ENCODE measurements at places on chromosomes 4 and X.
A peak's percentile ranks its signal among the peaks of the same experiment; 100 is the strongest.

- DNase-seq = no peak
Measured at GRCh38 chr4:27288496-27288895, 427.9 kb downstream of the STIM2 start.

- no peak for DNase-seq
Measured at GRCh38 chr4:95889662-95890061, 49.8 kb downstream of the PDHA2 start.

DNA sequence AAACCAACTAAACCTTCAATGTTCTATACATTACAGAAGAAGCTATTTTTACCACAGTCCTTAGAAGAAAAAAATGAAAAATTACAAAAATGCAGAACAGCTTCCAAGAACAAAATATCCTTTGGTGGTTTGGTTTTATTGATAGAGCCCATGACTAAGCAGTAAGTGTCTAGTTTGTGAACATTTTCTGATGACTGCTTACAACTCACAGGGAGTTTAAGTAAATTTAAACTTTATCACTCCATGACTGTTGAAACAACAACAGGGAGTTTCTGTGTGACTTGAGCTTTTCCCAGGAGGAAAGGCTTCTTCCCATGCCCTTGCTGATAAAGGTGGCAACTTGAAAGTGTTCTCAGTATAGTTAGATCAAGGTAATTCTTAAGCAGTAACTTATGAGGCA, 2.9 kb downstream of the PF4 start:
- no peak for DNase-seq

DNA sequence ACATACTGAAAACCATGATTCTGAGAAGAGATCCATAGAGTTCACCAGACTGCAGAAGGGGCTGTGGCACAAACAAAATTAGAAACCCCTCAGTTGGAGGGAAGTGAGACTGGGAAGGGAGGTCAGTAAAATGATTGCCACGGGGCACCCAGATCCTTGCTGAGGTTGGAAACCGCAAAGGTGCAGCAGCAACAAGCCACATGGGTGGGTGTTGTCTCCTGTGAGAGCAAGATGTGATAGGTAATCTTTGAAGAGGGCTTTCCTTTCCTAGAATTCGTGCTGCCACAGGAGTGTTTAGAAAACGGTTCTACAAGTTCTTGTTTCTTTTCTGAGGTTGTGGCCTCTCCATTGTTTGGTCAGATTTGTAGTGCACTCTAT, 85.5 kb downstream of the NFKB1 start:
- DNase-seq = no peak

DNA sequence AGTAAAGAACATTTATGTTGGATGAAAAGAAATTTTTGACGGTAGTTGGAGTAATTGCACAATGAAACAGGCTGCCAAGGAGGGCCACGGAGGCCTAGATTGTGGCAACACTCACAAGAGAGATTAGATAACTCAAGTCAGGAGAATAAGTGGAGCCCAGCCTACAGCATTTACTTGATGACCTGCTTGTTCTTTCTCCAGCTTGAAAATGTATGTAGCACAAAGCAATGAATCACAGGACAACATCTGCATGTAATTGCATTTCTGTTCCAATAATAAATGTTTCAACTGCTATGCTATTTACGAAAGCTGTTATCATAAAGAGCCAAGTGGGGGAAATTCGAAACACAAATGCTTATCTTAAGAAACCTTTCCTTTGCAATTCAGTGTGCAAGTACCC, 221.2 kb upstream of the MID1 start:
- DNase-seq = no peak

DNA sequence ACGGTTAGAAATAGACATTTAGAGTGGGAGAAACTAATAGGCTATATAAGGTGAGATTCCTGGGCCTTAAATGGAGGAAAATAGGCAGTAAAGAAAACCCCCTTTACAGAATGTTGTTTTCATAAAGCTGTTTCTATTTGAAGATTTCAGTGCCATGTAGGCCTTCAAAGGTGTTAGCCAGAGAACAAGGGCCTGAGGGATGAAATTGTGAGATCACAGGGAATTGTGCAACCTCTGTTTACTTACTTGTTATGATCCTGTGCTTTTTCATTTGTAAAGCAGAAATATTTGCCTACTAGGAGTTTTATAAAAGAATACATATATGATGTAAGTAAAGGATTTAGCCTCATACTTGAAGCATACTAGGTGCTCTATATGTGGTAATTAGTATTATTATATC, 272.9 kb upstream of the ARX start:
- no peak for DNase-seq

DNA sequence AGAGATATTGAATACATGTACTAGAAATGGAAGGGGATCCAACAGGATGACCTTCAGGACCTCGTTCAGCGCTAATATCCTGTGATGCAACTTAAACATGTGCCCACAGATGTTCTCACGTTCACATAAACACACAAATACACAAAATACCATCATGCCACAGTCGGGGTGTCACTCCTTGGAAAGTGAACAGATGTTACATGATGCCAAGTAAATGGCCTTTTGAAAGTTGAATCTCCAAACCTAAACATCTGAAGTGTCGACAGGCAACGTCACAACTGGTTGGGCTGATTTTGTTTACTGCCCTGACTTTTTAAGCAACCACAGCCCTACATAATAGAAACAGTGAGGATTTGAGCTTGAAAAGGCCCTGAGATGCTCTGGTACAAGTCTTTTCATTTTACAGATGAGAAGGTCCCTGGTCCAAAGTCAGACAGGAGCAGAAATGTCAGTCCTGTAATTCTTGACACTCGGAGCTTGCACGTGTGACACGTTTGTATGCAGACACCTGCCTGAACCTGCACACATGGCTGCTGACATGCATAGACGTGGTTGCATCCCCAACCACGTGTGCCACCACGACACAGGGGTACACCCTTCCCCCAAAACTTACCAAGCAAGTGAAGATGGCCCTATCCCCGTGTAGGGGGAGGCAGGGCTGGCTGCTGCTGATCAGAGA, 23.5 kb upstream of the BCORL1 start:
- no peak for DNase-seq

DNA sequence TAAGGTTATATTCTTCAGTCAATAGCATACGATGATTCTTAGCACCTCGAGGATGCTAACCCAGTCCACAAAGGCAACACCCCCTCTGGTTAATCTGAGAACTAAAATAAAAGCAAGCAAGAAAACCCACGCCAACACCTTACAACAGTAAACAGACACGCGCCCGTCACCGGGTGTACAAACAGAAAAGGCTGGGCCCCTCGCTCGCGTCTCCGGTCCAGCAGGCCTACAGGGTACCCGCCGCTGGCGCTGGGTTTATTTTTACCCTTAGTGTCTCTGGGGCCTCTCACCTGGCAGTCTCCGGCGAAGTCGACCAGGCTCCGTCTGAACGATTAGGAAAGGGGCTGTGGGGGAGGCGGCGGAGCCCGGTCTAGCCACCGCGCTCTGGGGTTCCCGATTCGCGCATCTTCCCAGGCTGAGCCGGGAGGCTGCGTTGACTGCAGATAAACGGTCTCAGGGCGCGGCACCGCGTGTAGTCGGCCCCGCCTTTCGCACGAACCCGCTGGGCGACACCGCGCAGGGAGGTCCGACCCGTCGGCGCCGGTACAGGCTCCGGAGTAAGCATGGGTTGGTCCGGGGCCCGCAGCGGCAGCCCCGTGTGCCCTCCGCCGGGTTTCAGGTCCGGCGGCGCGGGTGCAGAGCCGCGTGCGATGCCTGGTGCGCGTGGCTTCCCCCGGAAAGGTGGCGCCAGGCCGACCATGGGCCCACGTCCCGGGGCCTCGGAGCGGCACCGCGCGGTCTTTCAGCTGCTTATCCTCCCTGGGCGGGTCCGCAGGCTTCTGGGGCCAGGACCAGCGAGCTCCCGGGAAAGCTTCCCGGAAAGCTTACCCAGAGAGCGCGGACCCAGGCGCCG, 441 bp downstream of the SLC9B2 start:
- DNase-seq = peak; percentile 56

Measured in T1000 (cell line).